ENCODE measurements at places on chromosomes 1 and 21.

DNA sequence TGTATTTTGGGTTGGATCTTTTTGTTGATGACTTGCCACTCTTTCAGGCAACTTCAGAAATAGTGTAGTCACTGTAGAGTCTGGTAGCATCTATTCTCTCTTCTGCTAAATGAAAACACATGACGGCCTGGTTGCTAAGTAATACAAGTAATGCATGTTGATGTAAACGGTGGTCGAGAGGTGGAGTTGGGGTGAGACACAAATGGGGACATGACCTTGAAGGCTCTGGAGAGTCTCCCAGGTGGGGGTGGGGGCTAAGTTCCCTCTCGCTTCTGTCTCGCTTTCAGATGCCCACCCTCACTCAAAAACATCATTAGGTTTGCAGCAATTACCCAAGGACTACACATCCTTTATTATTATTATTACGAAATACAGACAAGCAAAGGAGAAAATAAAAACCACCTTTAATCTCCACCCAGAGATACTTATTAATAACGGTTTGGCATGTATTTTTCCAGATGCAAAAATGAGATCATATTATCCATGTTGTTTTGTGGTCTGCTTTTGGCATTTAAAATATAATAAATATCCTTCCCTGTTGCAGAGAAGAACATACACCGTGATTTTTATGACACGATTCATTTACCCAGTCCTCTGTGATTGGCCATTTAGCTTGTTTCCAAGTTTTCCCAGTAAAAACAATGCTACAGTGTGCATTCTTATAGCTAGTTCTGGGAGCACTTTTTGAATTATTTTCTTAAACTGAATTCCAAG is 138.1 kb downstream of the MIS18A start:
- peak; percentile 64 for DNase-seq

- no peak for DNase-seq
These were observed 222.2 kb downstream of the C1orf94 start for GRCh38 chr1:34398916-34399275.

- no peak for DNase-seq
These were observed 42.4 kb upstream of the IL19 start for GRCh38 chr1:206727981-206728696.

DNA sequence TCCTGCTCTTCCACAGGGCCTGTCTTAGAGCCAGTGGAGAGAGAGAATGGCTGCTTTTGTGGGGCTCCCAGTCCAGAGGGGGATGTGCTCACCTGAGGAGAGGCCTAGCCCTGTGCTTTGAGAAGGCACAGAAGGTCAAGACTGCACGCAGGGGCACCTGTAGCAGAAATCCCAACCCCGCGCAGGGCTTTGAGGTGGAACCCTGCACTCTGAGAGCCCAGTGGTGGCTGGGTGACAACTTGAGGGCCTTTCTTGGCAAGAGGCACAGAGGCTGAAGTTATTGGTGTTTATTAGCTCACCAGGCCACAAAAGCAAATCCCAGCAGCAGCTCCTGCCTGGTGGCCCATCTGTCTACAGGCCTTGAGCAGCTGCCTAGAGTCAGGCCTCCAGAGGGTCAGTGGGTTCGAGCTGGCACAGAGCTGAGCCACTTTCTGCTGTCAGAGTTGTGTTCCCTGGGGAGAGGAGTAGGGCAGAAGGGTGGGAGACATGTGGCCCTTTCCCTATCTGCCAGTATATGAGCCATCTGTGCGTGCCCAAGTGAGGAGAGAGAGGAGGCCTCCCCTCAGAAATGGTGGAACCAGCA is 31.4 kb downstream of the SZRD1 start:
- no peak for DNase-seq

- no peak for DNase-seq
These were observed 4.9 kb downstream of the SMYD2 start for GRCh38 chr1:214285610-214286440.

DNA sequence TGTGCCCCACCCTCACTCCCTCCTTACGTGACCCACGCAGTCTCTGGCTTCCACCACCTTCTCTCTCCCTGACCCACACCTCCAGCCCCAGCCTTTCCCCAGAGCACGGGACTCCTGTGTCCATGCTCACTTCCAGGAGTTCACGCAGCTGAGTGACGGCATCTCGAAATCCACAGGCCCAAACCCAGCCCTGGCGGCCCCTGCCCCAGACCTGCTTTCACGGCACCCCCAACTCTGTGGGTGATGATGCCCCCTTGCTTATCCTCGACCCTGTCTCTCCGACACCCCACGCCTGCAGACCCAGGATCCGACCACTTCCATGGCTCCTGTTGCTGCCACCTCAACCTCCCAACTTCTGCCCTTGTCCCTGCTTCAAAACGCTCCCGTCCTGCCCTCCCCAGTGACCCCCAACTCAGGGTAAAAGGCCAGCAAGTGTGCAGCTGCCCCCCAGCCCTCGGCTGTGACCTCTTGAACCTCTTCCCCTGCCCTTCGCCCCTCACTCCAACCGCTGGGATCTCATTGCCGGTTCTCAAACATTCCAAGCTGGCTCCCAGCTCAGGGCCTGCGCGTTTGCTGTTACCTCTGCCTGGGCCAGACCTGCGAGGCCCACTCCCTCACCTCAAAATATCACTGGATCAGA is 30.4 kb upstream of the LAPTM5 start:
- no peak for DNase-seq

- no peak for DNase-seq
These were observed 12.5 kb downstream of the NVL start for GRCh38 chr1:224317383-224318045.

DNA sequence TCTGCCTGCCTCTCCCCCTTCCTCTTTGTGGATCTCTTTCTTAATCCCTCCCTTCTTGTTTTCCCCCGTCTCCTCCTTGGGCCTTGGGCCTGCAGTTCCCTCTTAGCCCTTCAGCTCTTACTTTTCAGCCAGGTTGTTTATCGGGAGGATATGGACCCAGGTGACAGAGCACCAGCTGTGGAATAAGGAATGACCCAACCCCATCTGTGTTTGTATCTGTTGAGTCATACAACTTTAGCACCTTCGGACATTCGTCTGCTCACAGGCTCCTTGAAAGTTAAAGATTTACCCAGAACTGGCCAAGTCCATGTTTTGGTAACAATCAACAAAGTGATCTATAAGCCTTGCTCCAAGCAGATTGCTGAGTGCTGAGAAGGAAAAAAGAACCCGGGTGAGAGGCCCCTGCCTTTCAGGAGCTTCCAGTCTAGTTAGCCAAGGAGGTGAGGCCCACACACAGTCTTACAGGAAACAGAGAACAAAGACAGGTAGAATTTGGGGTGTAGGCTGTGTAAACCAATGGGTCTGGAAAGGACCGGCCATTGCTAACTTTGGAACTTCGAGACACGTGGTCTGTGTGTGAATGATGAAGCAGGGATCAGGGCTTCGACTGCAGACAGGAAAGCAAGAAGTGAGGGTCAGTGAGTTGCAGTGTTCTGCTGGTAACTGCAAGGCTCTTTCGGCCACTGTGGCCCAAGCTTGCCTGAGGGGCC is 66.7 kb upstream of the F3 start:
- no peak for DNase-seq

- peak; percentile 18 for DNase-seq
These were observed 143.0 kb upstream of the GRIK3 start for GRCh38 chr1:37177230-37177864.

GRCh38 chr1:225447650-225448089 is 19.8 kb upstream of the LBR start:
- DNase-seq, result peak; percentile 36

- DNase-seq, result peak; percentile 31
These were observed 12.1 kb upstream of the DEGS1 start for GRCh38 chr1:224170748-224171478.

GRCh38 chr21:45511661-45512431 is 30.4 kb downstream of the SLC19A1 start:
- no peak for DNase-seq

DNA sequence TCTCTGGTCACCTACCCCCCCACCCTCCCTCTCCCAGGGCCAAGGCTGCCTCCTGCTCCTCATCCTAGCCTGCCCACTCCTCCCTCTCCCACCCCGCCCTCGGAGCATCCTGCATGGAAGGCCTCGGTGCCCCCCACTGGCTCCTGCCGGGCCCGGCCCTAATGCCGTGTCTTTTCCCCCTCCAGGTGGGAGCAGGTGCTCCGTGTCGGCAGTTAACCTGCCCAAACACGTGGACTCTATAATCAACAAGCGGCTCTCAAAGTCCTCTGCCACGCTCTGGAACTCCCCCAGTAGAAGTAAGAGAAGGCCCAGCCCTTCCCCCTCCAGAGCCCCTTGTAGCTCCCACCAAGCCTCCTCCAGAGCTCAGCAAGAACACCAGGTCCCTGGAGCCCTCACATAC is 18.8 kb downstream of the MAP7D1 start:
- no peak for DNase-seq

DNA sequence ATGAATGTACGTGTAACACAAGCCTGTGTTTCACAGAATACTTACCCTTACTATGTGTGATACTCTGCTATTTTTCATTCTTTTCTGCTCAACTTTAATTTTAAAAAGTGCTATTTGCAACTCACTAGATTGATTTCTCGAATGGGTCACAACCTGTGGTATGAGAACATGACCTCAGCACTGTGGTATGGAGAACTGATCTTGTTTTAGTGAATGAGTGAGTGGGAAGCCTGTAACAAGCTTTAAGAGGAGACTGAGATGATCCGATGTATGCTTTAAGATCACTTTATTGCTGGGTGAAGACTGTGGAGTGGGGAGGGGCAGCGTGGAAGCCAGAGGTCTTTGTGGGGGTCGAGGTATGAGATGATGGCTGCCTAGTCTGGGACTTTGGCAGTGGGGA is 21.6 kb downstream of the MECR start:
- peak; percentile 47 for DNase-seq

GRCh38 chr1:156704930-156705320 is 458 bp downstream of the CRABP2 start:
- DNase-seq, result peak; percentile 68

- DNase-seq, result peak; percentile 78
These were observed 9.9 kb downstream of the SNRPE start for GRCh38 chr1:203871114-203871880.

GRCh38 chr21:45870421-45870820 is 111.1 kb upstream of the COL6A1 start:
- no peak for DNase-seq

DNA sequence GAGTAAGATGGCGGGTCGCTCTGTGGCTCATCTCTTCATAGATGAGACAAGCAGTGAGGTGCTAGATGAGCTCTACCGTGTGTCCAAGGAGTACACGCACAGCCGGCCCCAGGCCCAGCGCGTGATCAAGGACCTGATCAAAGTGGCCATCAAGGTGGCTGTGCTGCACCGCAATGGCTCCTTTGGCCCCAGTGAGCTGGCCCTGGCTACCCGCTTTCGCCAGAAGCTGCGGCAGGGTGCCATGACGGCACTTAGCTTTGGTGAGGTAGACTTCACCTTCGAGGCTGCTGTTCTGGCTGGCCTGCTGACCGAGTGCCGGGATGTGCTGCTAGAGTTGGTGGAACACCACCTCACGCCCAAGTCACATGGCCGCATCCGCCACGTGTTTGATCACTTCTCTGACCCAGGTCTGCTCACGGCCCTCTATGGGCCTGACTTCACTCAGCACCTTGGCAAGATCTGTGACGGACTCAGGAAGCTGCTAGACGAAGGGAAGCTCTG is 2.4 kb downstream of the TNFAIP8L2 start:
- DNase-seq, result no peak

- DNase-seq, result no peak
These were observed 142.7 kb upstream of the SYT6 start for GRCh38 chr1:114296413-114296812.

DNA sequence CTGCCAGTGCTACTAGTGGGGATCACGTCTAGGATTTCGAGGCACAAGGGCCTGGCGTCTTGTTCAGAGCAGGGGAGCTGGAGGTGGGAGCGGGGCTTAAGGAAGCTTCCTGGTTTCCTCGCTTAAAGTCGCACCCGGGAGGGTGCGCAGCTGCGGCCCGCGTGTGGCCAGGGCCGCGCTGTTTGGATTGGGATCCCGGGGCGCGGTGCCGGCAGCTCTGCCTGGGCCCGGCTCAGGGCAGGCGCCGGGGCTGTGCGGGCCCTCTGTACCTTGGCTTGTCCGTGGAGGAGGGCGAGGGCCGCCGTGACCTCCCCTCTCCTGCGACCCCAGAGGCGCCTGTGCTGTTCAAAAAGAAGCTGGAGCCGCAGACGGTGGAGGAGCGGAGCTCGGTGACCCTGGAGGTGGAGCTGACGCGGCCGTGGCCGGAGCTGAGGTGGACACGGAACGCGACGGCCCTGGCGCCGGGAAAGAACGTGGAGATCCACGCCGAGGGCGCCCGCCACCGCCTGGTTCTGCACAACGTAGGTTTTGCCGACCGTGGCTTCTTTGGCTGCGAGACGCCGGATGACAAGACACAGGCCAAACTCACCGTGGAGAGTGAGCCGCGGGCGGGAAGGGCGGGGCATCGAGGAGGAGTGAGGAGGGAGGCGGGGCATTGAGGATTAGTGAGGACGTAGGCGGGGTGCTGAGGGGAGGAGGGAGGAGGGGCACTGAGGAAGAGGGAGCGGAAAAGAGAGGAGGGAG is 67.8 kb downstream of the OBSCN start:
- DNase-seq, result peak; percentile 87
